Naive B cell (primary cell): ENCODE measurements at places on chromosomes 6 and 20.
A peak's percentile ranks its signal among the peaks of the same experiment; 100 is the strongest.

GRCh38 chr6:5786969-5787720 is 219.6 kb downstream of the NRN1 start:
- no peak for DNase-seq

GRCh38 chr6:27864906-27865849 is 47.0 kb downstream of the OR2B2 start:
- DNase-seq = peak; percentile 91

GRCh38 chr6:49384904-49385303 is 78.1 kb downstream of the MMUT start:
- DNase-seq = no peak

DNA sequence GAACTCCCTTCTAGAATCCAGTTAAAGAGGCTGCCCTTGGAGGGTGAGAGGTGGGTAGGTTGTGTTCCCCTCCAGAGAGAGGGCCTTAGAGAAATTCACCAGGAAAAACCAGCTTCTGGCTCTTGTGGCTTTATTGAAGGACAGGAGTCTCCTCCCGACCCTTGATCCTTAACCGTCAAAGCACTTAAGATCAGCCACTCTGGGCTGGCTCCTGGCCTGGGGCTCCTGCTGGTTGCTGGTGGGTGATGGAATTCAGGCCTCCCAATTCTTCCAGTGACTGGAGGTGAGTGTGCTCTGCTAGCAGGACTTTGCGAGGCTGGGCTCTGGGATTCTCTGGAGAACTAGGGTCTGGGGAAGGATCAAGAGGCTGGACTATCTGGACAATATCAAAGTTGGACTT is 75.6 kb upstream of the LGSN start:
- no peak for DNase-seq

- no peak for DNase-seq
Observed at GRCh38 chr6:15337582-15337981, 91.7 kb downstream of the JARID2 start.

- DNase-seq = no peak
Observed at GRCh38 chr20:18032977-18033892, 24.5 kb downstream of the OVOL2 start.

DNA sequence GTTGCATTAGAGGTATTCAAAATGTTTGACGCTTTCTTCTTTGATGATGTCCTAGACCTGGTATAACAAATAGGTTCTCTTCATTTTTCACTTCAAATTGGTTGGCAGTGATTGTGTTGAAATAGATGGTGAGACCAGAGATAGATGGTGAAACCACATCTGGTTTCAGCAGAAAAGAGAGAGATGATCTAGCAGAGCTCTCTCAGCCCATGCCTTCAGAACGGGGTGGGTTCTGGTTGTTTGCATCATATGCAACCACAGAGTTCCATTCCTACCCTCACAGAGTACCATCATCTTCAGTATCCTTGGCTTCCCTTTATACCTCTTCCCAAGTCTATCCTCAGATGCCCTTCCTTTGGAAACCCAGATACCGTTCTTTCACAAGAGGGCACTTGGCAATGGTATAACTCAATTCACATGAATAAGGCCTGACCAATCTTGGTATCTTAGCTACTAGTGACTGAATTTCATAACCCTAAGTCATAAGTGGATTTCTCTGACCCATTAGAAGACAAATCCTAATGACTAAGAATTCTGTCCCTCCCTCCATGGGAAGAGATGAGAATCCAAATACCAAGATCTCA is 93.7 kb downstream of the UBE3D start:
- DNase-seq = no peak

- DNase-seq = no peak
Observed at GRCh38 chr20:44437497-44437896, 38.2 kb upstream of the TTPAL start.

DNA sequence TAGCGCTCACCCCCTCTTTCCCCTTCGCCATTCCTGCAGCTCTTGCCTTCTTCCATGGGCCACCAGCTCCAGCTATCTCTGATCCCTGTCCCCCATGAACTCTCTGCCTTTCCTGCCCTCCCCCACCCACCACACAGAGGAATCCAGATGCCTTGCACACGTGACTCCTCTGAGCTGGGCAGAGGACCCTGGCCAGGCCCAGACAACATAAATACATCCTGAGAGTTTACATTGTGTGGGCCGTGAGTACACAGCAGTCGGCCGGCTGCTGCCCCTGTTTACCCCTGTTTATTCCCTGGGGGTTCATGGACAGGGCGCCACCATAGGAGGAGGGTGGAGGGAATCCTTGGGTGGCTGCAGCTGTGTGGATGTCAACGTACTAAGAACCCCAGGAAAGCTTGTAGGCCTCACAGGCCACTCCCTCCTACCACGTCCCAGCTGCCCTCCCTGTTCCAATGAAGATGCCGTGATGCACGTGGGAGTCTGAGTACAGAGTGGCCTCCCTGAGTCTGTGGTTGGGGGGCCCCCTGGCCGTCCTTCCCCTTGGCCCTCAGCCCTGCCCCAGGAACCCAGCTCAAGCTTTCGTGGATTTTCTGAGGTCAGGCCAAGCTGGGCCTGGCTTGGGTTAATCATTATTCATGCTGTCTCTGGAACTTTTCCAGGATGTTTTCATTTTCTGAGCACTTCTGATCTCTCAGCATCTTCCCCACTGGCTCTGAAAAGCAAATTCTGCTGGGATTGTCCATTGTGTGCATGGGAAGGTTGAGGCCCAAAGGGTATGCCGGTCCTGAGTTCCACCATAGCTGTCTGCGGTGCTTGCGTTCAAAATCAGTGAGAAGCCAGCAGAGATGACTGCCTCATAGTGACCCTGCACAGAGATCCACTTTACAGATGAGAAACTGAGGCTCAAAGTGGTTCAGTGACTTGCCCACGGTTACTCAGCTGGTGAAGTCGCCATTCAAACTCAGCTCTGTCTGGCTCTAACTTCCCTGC is 136.3 kb downstream of the MRPL14 start:
- DNase-seq = no peak

- DNase-seq = no peak
Observed at GRCh38 chr20:53655625-53656292, 62.1 kb upstream of the ZNF217 start.

- no peak for DNase-seq
Observed at GRCh38 chr6:87282743-87283142, 39.6 kb upstream of the SMIM8 start.

- DNase-seq = no peak
Observed at GRCh38 chr6:41325446-41326066, 9.9 kb upstream of the NCR2 start.

- DNase-seq = no peak
Observed at GRCh38 chr6:17214106-17214505, 67.1 kb upstream of the RBM24 start.

DNA sequence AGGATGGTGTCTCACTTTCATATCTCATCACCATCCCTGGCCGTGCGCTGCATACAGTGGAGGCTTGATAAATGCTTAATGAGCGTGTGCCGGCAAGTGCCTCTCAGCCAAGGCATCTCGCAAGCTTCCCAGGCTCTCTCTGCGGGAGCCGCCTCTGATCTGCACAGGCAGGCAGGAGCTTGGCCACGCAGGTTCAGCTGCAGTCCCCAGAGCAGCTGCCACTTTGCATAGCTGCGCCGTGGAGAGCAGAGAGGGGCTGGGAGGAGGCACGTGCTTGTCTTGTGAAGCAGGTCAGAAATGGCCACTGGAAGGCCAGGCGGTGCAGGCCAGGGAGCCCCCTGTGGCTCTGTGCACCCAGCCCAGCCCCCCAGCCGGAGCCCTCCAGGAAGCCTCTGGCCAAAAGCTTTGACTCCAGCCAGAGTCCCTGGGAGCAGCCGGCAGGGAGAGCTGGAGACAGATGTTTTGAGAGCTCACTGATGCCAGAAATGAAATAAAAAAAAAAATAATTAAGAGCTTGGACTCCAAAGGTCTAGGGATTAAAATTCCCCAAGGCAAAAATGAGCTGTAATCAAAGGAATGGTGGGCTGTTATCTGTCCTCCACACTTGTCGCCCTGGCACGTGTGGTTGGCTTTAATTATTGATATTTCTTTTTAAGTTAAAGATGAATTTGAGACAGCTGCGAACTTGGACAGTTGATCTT is 377.0 kb downstream of the CDH4 start:
- DNase-seq = no peak

GRCh38 chr20:48405909-48406308 is 421.9 kb downstream of the PREX1 start:
- DNase-seq = peak; percentile 11

GRCh38 chr6:2959909-2960719 is 11.3 kb downstream of the SERPINB6 start:
- no peak for DNase-seq

GRCh38 chr6:69390125-69390524 is 406.7 kb downstream of the LMBRD1 start:
- no peak for DNase-seq

DNA sequence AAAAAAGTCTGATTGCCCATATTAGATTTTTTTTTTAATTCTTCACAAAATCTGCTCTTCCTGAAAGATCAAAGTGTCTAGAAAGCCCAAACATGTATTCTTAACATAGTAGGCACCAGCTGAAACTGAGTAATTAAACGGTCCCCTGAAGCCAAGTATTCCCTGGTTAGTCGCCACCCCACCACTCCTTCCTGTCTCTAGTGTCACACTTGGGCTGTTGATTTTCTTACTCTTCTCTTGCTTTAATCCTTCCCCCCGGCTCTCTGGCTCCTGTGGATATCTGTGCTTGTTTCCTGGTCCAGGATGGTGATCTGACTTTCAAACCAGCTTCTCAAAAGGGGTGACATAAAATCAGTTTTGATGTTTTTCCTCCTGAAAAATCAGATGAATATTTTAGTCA is 162.9 kb downstream of the QKI start:
- DNase-seq = no peak

DNA sequence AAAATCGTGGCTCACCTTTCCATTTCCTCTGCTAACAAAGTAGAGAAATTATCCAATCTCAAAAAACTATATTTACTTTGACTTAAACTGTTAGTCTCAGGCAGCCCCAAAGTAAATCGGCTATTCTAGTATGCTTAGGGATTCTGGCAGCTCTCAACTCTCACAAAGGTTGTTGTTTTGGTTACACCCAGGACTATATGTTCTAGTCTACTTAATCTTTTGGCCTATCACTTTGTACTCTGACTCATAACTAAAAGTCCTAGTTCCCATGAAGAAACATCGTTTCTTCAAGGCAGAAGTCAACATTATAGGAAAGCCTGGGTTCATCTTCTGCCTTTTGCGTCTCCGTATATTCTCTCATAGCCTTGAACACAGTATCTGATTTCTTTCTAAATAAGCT is 42.3 kb downstream of the MYLK4 start:
- no peak for DNase-seq

DNA sequence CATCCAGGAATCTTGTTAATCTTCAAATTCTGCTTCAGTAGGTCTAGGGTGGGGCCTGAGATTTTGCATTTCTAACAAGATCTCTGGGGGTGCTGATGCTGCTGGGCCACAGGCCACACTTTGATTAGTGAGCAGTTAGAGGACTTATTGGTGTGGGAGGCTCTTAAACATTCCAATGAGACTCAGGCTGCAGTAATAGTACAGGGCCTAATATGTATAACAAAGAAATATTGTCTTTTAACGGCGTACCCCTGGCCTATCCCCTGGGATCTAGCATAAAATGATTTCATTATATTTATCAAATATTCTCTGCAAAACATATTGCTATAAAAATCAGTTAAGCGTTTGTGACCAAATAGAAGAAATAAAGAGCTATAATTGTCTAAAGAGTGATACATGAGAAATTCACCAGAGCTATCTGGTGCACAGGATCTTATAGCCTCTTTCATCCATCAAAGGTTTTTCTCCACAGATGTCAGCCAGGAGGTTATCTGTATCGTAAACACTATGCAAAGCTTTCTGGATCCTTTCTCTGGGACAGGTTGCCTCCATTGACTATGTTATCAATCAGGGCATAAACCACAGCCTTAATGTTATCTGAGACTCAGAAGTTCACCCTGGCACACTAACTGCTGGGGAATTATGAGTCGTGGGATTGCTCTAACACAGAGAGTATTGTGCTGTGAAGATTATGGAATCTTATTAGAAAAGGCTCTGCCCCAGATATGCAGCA is 488.5 kb upstream of the MAP3K7 start:
- no peak for DNase-seq

GRCh38 chr6:63458480-63459115 is 113.7 kb upstream of the LOC128125822 start:
- DNase-seq = no peak

DNA sequence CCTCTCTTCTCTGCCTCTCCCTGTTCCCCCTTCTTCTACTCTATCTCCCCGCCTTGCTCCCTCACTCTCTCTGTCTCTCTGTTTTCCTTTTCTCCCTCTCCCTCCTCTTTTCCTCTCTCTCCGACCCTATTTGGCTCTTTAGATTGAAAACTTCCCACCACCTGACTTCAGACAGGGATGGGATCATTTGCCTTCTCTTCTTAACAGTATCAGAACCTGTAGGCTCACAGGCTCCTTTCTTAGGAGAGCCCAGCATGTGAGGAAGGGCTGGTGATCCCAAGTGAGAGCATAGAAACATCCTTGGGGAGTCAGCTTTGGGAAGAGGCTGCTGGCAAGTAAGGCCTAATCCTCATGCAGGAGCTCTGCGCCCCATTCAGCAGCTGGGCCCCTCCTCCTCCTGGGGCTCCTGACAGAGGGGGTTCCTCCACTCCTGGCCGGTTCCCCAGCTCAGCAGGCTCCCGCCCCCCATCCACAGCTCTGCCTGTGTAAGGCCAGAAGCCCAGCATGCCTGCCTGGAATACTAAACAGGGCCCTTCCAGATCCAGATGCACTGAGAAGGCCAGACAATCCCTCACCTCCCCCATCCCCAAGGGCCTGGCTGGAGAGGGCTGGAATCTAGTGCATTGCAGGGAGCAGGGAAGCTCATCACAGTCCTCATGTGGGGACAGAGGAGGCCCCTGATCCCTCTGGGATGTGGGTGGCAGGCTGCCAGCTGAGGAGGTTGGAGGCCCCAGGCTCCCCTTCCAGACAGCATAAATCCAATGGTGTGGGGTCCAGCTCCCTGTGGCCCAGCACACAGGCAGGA is 93.4 kb downstream of the PTPRT start:
- DNase-seq = no peak

GRCh38 chr6:84193114-84193708 is 34.2 kb downstream of the CEP162 start:
- no peak for DNase-seq

- no peak for DNase-seq
Observed at GRCh38 chr6:163897030-163897429, 482.5 kb downstream of the QKI start.

- no peak for DNase-seq
Observed at GRCh38 chr20:24916412-24916811, 32.7 kb upstream of the CST7 start.
